ENCODE measurements at places on chromosomes 7 and 10.

- DNase-seq = no peak
Measured at GRCh38 chr7:85177316-85177715, 9.5 kb downstream of the SEMA3D start.

DNA sequence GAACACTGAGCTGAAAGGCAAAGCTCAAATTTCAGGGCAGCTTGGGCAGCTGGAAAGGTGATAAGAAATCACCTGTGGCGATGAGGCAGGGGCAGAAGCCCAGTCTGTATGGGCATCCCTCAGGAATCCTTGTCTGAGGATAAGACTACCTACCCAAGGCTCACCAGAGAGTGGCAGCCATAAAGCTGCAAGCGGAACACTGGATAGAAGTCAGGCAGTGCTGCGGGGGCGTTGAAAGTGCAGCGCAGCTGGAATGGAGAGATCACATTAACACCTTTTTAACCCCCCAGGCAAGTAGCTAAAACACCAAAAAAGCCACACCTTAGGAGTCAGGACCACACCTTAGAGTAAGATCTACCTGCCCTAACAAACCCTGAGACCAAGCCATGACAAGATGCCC, 38.2 kb downstream of the ABCB5 start:
- DNase-seq = no peak

GRCh38 chr10:119535837-119536507, 6.5 kb downstream of the RGS10 start:
- no peak for DNase-seq

DNA sequence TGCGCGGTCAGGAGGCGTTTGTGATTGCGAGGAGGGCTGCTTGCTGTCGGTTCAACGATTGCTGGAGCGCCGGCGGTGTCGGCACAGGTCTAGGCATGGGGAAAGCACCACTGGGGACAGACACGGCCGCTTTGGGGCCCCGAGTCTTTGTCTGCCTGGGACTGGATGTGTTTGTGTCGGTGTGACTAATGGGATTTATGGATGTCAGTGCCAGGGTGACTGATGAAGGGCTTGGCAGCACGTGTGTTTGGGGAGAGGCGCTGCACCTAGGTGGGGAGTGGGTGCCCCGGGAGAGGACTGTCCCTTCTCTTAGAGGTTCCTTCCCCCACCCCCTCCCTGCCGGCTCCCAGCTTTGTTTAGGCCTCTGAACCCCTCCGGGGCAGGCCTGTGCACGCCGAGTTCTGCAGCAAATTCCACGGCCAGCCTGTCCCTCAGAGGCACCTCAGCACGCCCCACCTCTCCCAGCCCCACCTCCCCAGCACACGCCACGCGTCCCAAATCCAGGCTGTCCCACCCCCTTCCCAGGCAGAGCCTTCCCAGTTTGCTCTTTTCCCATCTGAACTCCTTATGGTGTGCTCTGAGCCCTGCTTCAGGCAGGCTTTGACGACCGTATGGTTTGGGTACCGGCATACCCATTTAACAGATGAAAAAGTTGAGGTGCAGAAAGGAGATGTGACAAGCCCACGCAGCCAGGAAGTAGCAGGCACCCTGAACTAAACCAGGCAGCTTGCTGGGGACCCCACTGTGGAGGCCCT, 6.4 kb upstream of the TNRC18 start:
- peak; percentile 33 for DNase-seq

GRCh38 chr10:42981358-42982236, 95.3 kb upstream of the RET start:
- no peak for DNase-seq

- DNase-seq = no peak
Measured at GRCh38 chr7:2171855-2172254, 60.9 kb downstream of the MAD1L1 start.
